Stimulated activated CD4-positive, alpha-beta T cell treated with anti-CD3 and anti-CD28 coated beads, Interleukin-12 subunit alpha, Interleukin-12 subunit beta, amount 100 ng/mL, for 48 hours (primary cell): ENCODE measurements at places on chromosomes 2 and 18.

- DNase-seq, result no peak
These were observed 14.1 kb upstream of the ZDBF2 start for GRCh38 chr2:206260188-206261012.

DNA sequence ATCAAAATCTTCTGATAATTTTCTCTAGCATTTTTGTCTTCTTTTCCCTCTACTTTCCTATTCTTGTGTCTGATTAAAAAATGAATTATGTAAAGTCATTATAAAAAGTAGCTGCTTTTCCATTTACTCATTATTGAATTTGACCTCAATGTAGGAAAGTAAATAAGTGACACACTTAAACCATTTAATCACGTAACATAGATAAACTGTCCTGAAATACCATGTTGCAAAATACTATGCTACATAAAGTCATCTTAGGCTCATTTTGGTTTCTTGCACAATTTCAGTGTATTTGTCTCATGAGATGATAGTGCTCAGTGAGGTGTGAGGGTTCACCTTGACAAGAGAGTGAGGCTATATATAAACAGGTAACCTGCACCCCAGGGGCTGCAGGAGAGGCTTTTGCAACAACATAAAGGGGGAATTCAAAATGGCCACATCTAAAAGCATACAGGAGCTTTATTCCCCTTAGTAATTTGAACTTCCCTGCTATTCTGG, 502.7 kb downstream of the RNF144A start:
- no peak for DNase-seq

DNA sequence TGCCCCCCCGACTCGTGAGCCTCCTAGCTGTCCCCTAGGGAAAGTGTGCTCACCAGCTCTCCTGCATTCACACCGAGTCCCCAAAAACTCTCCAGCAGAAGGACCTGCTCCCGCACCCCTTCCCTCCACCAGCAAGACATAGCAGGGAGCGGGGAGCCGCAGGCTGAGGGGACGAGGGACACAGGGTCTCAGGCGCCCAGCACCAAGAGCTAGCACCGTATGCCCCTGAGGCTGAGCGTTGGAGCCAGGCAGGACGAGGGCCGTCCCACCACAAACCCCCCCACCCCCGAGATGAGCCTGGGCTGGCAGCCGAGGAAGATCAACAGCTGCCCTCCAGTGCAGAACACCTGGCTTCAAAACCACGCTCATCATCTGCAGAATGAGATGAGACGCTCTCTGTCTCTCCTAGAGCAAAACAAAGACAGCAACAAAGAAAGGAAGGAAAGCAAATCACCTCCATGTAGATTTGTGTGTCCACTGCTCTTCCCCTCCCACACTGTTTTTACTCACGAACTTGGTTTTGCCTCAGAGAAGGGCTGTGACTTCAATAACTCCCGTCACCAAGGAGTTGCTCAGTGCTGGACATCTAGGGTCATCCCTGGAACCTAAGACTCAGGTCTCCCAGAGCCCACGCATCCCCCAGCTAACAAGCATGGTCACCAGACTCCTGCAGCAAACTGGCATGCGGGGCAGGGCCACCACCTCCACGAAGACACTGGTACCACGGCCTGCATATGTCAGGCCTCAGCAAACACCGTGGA, 39.7 kb upstream of the SALL3 start:
- DNase-seq, result no peak

- peak; percentile 49 for DNase-seq
These were observed at the start of gene VAMP8 for GRCh38 chr2:85577386-85578242. VAMP8 (plus strand) TSS chr2:85577586; CDS start chr2:85577647, 61 bp downstream.

GRCh38 chr2:203861197-203861596, 6.4 kb upstream of the CTLA4 start:
- DNase-seq, result no peak

DNA sequence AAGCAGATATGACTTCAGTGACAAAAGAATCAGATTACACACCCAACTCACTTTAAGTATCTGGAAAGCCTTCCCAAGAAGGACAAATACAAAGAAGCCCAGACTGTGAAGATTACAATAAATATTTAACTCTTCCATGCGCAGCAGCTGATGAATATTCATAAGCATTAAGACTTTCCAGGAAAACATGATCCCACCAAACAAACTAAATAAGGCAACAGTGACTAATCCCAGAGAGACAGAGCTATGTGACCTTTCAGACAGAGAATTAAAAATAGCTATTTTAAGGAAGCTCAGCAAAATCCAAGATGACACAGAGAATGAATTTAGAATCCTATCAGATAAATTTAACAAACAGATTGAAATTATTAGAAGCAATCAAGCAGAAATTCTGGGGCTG, 108.2 kb upstream of the UBE2E3 start:
- no peak for DNase-seq

GRCh38 chr2:219433666-219434467, 776 bp upstream of the SPEG start:
- peak; percentile 36 for DNase-seq

DNA sequence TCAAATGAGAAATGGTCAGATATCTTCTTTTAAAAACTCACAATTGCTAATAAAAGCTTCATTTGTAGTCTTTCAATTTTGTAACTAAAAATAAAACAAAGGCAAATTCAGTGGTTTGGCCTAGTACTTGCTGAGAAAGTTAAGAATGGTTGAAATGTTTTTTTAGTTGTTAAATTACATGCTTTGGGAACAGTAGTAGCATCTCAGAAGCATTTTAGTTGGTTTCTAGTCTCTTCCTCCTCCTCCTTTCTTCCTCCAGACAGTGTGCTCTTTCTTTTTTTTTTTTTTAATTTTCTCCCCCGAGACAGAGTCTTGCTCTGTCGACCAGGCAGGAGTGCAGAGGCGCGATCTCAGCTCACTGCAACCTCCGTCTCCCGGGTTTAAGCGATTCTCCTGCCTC, 9.8 kb downstream of the TRAK2 start:
- DNase-seq, result no peak

DNA sequence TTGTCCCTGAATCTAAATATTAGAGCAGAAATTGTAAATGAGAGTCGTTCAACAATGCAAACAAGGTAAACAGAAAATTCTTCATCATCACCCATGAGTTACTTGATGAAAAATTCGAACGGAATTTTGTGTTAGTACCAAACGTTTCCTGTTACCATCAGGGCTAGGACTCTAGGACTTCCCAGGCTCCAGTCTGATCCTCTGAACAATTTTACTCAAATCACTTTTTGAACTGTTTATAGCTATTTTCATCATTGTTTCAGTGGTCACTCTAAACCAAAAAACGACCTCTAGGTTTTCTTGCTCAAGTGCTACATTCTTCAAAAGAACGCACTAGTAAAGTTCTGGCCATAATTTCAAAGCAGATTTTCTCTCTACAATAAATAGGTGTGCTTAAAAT, 273.3 kb downstream of the MREG start:
- DNase-seq, result no peak

DNA sequence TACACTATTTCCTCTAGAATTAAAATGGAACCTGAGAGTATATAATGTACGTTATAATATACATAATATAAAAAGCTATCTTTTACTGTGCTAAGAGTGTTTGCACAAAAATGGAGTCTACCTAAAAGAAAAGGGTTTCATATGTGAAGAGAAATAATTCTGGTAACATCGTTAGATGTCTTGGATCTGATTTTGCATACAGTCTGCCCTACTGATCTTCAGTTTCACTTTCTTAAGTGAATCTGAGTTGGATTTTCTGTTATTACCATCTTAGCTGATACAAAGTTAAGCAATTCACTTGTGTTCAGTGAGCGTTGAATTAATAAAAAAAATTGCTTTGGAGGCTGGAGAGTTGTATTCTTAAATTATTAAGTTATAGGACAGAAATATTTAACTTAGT, 502.1 kb upstream of the TMEFF2 start:
- no peak for DNase-seq

- DNase-seq, result no peak
These were observed 579 bp upstream of the EMX1 start for GRCh38 chr2:72916743-72917137.

DNA sequence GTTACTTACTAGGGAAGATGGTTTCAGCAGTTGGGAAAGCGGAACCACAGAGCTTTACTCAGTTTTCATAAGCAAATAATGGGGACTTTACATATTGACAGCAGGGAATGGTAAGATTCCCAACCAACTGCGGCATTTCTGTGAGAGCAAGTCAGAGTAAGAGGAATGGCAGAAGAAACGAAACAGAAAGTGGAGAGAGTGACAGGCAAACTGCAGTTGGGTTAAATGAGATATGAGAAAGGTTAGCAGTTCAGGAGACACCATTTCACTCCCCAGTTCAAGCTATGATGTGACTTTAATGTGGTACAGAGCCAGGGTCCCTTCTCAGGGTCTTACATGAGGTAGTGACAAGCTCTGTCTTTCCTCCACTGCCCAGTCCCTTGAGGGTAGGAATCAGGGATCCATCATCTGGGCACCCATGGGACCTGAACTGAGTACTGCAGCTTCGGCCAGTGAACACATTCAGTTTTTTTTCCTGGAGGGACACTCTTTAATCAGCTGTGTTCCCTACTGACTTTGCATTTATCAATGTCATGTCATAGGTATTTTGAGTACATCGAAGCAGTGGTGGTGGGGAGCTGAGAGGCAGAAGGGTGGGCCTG, 33.0 kb upstream of the GREB1 start:
- no peak for DNase-seq

GRCh38 chr18:40866968-40867367, 1088.1 kb upstream of the PIK3C3 start:
- no peak for DNase-seq

GRCh38 chr2:153770359-153770991, 101.2 kb upstream of the GALNT13 start:
- DNase-seq, result no peak

GRCh38 chr18:35491700-35492077, 6.1 kb downstream of the INO80C start:
- DNase-seq, result no peak

DNA sequence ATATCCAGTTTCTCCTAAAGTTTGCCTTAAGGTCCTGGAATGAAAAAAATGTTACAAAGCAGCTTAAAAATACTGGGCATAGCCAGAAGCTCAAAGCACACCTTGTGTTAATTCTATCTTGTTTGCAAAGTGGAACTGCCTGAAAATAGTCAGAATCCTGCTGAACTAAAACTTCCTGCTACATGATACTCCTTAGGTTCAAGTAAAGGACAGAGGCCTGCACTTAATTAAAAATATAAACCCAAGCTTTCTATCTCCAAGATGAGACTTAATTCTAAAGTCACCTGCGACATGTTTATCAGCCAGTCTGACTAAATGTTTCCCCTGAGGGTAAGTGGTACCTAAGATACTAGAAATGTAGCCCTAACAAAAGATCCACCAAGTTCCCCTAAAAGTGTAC, 103.4 kb downstream of the CHST9 start:
- DNase-seq, result no peak

GRCh38 chr2:45986509-45986908, 310.7 kb upstream of the EPAS1 start:
- DNase-seq, result no peak

GRCh38 chr18:22170421-22171257, 1.2 kb downstream of the GATA6 start:
- no peak for DNase-seq

DNA sequence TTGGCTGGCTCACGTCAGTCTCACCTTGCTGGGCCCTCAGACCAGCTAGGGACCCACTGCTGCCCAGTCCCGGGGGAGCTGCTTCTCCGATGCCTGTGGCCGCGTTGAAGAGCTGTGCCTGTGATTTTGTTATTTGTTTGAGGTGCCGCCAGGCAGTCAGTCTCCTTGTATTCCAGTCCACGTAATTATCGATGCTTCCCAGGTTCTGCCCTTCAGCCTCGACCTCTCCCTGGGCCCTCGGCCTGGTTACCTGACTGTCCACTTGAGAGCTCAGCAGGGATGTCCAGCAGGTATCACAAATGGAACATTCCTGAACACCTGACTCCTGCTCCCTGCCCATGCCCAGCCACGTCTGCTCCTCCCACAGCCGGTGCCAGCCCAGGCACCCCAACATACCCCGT, 195.9 kb upstream of the HS6ST1 start:
- no peak for DNase-seq

DNA sequence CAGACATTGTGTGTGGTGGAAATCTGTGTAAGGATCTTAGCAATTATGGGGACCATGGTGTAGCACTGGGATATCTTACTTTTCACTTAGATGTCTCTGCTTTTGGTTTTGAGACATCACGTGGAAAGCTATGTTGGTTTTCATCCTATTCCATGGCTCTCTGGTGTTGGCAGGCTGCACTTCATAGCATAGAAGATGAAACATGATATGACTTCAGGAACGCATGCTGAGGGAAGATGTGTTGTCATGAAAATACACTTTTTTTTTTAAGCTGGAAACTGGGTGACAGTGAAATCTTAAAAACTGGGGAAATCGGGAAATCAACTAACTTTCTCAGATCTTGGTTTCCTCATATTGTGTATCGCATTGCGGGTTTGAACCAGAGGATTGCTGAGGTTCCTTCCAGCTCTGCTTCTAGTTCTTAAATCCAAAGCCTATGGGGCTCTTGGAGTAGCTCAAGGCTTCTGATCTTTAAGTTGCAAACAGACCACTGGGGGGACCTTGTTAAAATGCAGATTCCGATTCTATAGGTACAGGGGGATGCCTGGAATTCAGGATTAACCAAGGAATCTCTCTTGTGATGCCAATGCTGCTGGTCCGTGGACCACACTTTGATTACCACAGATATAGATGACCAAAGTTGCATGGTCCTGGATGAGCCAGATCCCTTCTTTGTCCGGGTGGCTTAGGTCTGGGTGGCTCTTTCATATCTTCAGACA, 160.7 kb downstream of the SH3RF3 start:
- no peak for DNase-seq

DNA sequence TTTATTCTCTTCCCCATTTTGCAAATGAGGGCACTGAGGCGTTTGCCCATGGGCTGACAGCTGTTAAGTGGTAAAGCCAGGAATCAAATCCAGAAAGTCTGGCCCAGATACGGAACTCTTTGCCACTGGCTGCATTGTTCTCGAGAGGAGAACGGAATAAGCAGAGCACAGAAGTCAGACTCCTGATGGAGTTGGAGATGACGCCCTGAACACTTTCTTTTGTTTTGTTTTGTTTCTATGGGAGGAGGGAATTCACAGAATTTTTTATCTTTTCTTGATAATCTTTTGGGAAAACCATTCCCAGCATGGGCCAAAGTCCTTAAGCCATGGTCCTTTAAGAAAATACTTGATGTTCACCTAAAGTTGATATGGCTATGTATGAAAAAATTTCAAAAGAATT, 322.2 kb downstream of the RDH14 start:
- DNase-seq, result no peak

GRCh38 chr2:234608946-234609345, 112.1 kb upstream of the ARL4C start:
- no peak for DNase-seq

DNA sequence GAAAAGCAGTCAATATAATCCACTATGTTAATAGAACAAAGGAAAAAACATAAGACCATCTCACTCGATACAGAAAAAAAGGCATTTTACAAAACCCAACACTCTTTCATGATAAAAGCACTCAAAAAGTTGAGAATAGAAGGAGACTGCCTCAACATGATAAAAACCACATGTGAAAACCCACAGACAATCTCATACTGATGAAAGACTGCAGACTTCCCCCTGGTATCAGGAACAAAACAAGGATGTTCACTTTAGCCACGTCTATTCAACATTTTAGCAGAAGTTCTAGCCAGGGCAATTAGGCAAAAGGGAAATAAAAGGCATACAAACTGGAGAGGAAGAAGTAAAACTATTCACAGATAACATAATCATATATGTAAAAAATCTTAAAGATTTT, 285.9 kb downstream of the EIPR1 start:
- DNase-seq, result no peak

- DNase-seq, result no peak
These were observed 10.0 kb upstream of the GCA start for GRCh38 chr2:162333968-162334367.

- no peak for DNase-seq
These were observed 893.5 kb upstream of the ZEB2 start for GRCh38 chr2:145413261-145414030.
